ENCODE measurements at places on chromosomes 16 and 17.

DNA sequence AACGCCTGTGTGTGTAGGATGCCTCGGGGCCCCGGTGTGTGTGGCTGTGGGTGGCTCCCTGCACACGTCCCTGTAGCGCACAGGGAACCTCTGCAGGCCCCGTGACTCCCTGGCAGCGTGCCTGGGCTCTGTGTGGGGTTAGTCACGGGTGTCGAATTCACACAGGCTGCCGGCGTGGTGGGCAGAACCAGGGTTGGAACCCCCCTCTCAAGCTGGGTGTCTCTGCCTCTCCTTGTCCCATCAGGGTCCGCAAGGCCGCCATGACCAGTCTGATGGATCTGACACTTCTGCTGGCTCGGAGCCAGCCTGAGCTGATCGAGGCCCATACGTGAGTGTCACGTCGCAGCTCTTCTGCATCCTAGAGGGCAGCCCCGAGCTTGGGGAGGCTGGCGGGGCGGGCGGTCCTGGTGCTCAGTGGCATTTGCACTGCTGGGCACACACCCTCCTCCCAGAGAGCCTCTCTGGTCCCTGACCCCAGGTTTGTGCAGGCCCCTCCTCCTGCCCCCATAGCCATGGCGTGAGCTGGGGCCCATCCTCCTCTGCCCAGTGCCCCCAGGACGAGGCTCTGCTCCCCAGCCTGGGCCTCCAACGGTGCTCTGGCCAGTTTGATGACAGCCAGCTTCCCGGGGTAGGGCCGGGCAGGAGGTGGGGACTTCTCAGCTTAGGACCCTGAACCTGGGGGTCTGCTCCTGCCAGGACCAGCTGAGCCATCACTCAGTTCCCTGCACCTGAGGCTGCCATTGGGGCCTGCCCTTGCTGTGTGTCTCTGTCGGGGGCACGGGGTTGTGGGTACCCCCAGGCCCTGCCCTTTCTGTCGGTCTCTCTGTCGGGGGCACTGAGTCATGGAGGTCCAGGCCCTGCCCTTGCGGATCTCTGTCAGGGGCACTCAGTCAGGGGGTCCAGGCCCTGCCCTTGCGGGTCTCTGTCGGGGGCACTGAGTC is 88.1 kb upstream of the ZNF750 start:
- no peak for DNase-seq

DNA sequence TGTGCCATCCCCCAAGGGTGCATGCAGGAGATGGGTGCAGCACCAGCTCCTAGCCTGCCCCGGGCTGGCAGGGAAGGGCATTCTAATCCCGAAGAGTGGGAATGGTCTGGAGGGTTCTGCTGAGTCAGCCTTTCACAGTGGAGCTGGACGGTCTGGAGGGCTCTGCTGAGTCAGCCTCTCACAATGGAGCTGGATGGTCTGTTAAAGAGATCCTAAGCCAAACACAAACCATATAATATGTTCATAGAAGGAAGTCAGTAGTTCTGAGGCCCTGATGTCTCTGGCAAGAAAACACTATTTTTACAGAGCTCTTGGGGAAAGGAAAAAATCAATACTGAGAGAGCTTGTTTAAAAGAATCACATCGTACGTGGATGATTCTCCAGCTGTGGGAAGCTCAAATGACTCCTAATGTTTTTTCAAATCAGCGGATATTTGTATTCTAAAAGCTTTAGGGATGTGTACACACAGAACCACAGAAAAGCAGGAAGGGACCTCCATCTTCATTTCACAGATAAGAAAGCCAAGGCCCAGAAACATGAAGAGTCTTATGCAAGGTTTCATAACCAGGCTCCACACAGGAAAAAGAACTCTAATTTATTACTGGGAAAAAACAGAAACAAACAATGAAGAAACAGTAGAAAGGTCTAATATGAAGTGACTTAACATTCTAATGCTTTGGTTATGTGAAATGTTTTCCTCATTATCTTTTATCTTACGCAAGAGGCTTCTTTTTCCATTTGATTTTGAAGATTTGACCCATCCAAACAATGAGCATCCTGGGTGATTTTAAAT is 176.3 kb downstream of the VPS53 start:
- DNase-seq, result no peak

DNA sequence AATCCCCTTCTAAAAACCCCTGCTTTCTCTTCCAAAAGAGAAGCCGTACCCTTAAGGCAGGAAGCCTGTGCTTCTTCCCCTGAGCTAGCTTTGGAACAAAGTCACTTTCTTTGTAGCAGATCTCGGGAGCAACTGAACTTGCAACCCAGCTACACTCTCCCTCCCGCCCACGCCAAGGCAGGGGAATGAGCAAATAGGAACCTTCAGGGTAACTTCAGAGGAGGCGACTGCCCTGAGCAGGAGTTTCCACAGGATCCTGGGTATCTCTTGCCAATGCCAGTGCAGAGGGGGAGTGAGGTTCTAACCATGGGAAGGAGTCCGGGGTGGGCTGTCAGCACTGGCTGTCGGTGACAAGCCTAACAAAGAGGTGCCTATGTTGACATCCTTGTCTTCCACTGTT is 5.9 kb upstream of the PIRT start:
- DNase-seq, result peak; percentile 5

- no peak for DNase-seq
Measured at GRCh38 chr17:40297511-40297910, 9.8 kb downstream of the CDC6 start.

- no peak for DNase-seq
Measured at GRCh38 chr17:74608511-74608910, 15.0 kb downstream of the CD300E start.

GRCh38 chr16:361872-362701 is 8.3 kb downstream of the MRPL28 start:
- DNase-seq, result peak; percentile 76

DNA sequence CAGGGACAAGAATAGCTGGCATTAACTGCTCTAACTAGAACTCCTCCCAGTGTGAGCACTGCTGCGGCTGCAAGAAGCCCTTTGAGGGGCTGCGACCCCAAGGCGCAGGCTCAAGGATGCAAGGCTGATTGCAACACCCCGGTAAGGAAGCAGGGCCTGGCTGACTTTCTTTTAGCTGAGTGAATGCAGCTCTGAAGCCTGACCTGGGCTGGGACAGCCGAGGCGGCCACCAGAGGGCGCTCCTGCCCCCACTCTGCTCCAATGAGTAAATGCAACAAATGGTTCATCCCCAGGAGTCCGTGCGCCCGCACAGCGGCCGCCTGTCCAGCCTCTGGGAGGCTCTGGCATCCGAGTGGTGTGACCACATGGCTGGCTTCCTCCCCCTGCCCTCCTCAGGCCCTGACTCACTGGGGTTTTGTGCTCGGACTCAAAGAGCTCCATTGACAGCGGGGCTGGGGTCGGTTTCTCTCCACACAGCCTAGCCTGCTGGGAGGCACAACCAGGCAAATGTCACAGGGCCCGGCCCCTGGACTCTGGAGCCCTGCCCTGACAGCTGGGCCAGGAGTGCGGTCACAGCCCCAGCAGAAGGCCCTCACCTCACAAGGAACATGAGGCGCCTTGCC is at the start of gene SMIM5:
Gene SMIM5, plus strand, starts transcription at position 572 of the 623 bp plus-strand sequence. CDS start 6,768 bp downstream, outside the sequence.
- DNase-seq, result peak; percentile 90

DNA sequence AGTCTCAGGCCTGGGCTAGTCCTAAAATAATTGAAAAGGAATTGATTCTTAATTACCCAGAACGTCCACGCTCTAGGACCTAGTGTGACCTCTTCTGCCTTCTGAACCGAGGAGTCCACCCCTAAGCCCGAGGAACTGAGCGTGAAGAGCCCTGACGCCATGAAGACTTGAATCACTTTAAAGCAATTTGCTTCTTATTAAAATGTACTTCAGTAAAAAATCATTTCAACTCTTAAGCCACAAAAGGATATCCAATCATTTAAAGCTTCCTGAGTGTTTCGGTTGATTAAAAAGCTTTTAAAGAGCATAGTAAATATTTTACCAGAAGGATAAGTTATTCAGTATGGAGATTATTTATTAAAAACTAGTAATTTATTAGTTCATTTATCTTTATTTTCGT is 11.6 kb downstream of the HSBP1 start:
- no peak for DNase-seq

DNA sequence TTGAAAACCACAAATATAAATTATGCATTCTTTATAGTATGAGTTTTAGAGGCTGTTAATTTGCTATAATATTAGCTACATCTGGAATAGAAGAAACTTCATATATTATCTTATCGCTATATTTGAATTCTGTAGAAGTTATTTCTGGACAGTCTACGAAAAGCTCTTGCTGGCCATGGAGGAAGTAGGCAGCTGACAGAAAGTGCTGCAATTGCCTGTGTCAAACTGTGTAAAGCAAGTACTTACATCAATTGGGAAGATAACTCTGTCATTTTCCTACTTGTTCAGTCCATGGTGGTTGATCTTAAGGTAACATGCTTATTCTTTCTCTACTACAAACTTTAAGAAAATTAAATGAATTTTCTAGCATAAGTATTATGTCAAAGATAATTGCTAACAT is 96.8 kb downstream of the OMG start:
- DNase-seq, result no peak

DNA sequence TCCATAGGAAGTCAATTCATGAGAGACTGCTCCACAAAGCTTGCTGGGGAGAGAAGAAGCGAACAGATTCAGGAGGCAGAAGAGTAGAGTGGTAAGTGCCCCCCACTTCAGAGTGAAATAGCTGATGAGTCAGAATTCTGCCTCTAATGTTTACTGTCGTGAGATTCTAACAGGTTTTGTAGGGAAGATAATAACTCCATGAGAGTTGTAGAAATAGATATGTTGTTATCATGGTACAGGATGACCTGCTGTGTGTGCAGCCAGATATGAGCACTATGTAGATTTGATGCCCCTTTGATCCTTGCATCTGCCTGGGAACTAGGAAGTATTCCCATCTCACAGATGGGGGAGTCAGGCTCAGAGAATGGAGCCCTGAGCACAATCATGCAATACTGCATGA is 502.4 kb upstream of the CDH11 start:
- DNase-seq, result no peak

DNA sequence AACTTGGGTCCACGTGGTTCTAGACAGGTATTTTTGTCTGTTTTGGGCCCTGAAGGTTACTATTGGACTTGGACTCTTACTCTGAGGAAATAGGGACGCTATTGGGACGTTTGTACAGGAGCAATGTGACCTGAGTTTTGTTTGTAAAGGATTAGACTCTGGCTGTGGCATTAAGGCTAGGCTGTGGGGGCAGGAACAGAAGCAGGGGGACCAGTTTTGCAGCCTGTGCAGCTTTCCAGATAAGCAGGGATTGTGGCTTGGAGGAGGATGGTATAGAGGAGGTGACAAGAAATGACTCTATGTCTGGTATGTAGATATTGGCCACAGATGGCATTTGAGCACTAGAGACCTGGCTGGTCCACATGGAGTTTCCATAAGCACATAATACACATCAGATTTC is 12.8 kb downstream of the NOD2 start:
- DNase-seq, result no peak

- no peak for DNase-seq
Measured at GRCh38 chr17:1793447-1793806, 31.6 kb downstream of the SERPINF1 start.

GRCh38 chr17:979212-979538 is 401 bp downstream of the NXN start:
- no peak for DNase-seq

DNA sequence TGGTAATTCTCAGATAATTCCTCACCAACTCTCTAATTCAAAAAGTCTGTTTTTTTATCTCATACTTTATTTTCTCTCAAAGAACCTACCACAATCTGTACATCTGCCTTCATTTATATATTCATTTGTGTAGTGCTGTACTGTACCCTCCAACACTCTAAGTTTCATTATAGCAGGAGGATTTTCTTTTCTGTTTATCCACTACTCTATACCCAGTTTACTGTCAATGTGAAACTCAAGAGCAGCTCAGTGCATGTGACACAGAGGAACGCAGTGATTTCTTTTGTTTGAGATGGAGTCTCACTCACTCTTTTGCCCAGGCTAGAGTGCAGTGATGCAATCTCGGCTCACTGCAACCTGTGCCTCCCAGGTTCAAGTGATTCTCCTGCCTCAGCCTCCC is 117.8 kb downstream of the ADAMTS18 start:
- DNase-seq, result no peak

DNA sequence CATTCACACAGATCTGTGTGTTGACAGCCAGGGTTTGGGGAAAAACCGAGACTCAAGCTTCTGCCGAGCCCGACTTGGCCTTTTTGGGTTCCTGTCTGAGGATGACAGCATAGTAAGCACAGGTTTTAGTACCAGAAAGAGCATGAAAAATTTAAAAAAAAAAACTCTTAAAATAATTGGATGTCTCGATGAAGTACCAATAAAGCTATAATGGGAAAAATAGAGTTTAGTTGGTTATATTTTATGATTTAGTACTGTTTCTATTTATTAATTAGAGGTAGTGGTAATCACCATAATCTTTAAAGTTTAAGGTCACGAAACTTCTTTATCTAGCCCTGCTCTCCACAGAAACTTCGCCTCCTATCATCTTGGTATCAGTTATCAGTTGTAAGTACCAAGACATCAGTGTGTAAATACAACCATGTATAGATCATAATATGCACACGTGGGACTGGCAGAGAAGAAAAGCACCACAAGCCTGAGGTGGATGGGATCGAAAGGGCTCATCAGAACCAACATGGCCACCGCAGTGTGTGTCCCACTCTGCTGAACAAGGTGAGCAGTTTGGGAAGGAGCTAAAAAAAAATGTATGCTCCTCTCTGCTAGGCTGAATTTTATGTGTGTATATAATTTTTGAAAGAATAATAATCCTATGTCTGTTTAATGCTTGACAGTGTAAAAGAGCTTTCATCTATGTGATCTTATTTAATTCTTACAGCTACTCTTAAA is 14.4 kb upstream of the EEF2K start:
- no peak for DNase-seq

GRCh38 chr16:51157698-51158097 is 6.6 kb upstream of the SALL1 start:
- DNase-seq, result no peak

GRCh38 chr17:66304304-66305174 is 2.1 kb downstream of the PRKCA start:
- peak; percentile 32 for DNase-seq

DNA sequence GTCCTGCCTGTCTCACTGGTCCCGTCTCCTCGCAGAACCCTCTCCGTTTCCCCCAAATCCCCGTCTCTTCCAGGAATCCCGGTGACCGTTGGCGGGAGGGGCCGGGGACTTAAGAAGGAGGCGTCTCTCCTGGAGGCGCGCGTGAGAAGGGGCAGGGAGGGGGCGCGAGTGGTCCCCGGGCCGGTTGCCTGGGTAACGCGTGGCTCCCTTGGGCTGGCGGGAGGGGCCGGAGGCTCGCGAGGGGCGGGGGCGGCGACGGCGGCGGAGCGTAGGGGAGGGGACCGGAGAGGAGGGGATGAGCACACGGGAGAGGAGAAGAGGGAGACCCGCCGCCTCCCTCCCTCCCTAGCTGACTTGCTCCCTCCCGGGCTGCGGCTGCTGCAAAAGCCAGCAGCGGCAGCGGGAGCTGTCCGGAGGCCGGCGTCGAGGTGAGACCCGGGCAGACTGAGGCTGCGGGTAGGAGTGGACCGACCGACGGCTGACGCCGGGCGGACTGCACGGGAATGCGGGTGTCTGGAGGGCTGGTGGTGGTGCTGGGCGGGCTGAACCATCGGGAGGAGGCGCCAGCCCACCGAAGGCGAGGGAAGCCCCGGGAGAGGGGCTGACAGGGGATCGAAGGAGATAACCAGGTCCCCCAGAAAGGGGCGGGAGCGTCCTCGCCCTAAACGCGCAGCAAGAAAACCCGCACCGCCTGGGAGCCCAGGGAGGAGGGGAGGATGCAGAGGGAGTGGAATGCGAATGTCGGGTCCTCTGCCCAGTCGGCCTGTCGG is at the start of gene PRRT2:
Gene PRRT2, plus strand, starts transcription at position 298 of the 770 bp plus-strand sequence. CDS start 862 bp downstream, outside the sequence.
- peak; percentile 66 for DNase-seq

Measured in activated naive CD8-positive, alpha-beta T cell treated with anti-CD3 and anti-CD28 coated beads, Interleukin-2, amount 50 U/mL, for 24 hours (primary cell).